Gastroesophageal sphincter (tissue), 4 donors: ENCODE measurements at places on chromosomes 4 and X. TPM values are rescaled to one million over a fixed set of nuclear protein-coding genes. Genes with fewer than 3 reads are reported as not detected.

The MAMLD1 gene
- 4.2 TPM for total RNA-seq

The CDX4 gene
- total RNA-seq = not detected

The REELD1 gene
- 1.4 TPM for total RNA-seq

The UPF3B gene
- 3.9 TPM for total RNA-seq

The CLRN2 gene
- not detected for total RNA-seq

DNA sequence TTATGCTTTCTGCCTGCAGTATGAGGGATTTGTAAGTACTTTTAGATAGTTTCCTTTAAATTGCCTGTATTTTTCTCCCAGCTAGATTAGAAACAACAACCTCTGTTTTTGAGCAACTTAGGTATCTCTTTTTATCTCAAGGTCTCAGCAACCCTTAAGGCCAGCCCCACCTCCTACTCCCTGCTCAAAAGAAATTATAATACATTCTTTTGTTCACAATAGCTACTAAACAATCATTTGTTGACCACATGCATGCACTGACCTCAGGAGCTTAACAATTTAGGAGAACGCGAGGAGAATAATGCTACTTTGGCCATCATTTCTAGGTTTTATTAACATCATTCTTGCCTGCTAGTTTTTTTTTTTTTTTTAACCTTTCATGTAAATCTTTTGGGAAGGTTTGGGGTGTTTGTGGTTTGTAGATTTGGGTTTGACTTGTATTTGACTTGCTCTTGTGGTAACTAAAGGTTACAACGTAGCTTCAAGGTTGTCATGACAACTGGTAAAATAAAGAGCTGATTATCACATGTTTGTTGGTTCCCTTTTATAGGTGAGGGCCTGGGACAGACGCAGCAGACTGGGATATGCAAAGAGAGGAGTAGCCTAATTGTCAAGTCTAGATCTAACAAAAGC is 145.4 kb upstream of the PLAC1 start:
- ATAC-seq = no peak

DNA sequence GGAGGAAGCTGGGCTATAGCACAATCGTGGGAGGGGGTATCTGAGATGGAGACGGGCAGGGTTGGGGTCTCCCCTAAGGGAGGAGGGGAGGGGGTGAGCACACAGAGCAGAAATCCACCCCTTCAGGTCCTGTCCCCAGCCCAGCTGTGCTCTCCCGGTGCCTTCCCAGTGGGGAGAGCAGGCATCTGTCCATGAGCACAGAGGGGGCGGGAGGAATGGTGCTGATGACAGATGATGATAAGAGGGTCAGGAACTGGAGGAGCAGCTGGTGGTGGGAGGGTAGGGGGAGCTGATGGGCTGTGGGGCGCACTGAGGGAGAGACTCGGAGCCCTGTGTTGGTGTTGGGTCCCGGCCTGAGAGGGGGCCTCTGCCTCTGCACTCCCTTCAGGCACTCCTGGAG is 8.6 kb downstream of the ATP2B3 start:
- no peak for ATAC-seq

DNA sequence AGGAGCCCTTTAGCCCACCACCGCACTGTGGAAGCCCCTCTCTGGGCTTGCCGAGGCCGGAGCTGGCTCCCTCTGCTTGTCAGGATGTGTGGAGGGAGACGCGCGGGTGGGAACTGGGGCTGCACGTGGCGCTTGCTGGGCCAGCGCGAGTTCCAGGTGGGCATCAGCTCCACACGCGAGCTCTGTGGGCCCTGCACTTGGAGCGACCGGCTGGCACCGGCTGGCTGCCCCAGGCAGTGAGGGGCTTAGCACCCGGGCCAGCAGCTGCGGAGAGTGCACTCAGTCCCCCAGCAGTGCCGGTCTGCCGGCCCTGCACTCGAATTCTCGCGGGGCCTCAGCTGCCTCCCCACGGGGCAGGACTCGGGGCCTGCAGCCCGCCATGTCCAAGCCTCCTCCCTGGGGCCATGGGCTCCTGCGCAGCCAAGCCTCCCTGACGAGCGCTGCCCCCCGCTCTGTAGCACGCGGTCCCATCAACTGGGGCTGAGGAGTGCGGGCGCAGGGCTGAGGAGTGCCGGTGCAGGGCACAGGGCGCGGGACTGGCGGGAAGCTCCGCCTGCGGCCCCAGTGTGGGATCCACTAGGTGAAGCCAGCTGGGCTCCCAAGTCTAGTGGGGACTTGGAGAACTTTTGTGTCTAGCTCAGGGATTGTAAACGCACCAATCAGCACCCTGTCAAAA is 93.6 kb downstream of the DTHD1 start:
- ATAC-seq = peak; percentile 19

- ATAC-seq = no peak
Observed at GRCh38 chrX:105313596-105313995, 93.1 kb upstream of the TEX13A start.

- ATAC-seq = no peak
Observed at GRCh38 chr4:188160406-188160805, 21.2 kb downstream of the TRIML1 start.

GRCh38 chr4:3599951-3600350 is 67.7 kb upstream of the LRPAP1 start:
- ATAC-seq = no peak

DNA sequence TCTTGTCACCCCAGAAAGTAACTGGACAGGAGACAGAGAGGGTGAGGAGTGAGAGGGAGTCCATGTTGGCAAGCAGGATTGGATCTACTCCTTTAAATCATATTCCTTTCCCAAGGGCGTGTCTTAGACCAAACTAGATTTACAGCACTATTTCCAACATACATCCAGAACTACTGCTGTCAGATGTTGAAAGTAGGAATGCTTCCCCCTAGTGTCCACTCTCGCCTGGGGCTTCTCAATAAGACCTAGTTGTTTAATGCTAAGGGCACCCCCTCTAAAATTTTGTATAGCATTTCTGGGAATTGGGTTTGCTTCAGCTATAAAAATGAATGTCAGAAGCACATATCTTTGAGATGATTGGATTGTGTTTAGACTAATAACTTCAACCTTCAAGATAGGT is 13.3 kb downstream of the OFD1 start:
- peak; percentile 19 for ATAC-seq

DNA sequence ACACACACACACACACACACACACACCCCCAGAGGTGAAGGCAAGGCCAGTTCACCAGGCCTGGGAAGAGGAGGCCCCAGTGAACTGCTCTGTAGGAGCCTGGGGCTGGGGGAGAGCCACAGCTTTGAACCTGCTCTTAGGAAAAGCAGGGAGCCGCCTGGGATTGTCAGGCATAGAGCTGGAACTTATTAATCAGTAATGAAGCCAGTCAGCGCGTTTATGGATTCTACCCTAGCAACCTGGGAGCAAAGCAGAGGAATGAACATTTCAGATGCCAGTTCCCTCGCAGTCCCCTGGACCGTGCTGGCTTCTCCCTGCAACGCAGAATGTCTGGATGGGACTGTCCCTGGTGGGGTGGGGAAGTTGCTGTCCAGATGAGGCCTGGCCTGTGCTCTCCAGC is 45.3 kb upstream of the DDX3X start:
- ATAC-seq = no peak

DNA sequence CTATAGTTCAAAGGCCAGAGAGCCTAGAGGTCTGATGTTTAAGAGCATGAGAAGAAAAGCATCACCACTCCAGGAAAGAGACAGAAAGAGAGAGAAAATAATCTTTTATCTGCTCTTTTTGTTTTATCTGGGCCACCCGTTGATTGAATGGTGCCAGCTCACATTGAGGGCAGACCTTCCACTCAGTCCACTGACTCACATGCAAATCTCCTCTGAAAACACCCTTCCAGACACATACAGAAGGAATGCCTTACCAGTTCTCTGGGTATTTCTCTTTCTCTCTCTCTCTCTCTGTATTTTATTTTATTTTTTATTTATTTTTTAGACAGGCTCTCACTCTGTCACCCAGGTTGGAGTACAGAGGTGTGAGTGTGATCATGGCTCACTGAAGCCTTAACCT is 252.5 kb downstream of the DTHD1 start:
- no peak for ATAC-seq

DNA sequence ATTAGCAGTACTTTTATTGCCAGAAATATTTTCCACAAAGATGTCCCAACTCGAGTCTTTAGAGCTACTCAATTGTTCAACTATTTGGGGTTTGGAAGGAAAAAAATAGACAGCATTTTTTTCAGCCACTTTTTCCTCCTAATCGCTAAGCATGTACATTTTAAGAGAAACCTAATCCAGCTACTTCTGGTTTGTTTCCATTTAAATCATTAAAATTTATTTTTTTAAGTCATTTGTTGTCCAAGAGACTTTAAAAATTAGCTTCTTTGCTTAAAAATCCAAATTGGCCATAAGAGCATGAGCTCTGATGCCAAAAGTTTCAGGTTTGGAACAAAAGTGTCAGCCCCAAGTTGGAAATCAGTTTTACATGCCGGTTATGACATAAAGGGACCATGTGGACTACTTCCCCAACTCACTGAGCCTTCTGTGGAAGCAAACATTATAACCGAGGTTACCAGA is 186.3 kb upstream of the INTU start:
- ATAC-seq = peak; percentile 19

DNA sequence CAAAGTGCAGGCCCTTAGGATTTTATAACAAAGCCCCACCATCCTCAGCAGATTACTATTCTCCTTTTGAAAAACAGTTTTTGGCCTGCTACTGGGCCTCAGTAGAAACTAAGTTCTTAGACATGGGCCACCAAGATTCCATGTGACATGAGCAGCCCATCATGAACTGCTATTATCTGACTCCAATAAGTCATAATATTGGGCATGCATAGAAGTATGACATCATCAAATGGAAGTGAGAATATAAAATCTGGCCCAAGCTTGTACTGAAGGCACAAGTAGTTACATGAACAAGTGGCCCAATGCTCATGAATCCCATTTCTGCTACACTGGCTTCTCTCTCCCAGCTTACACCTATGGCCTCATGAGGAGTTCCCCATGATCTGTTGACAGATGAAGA is 404.8 kb downstream of the EPHA5 start:
- ATAC-seq = no peak
